ENCODE measurements at places on chromosomes 11 and 22.

GRCh38 chr11:115670538-115671205 lies 166.5 kb upstream of the CADM1 start:
- no peak for DNase-seq

DNA sequence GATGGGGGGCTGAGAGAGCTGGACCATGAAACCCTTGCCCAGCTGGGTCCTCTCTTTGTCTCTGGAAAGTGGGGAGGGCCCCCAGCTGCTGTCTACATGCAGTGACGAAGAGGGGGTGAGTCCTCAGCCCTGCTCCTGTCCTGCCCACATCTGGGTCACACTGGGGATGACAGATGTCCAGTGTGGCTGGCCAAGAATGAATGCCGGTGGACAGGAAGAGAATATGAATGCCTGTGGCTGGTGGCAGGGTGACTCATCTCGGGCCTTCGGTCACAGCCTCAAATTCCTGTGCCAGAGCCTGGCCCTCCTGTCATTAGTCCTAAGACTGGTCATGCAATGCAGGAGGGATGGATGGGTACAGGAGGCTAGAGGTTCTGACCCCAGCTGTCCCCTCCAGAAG lies 2.2 kb upstream of the PNPLA3 start:
- DNase-seq: no peak

DNA sequence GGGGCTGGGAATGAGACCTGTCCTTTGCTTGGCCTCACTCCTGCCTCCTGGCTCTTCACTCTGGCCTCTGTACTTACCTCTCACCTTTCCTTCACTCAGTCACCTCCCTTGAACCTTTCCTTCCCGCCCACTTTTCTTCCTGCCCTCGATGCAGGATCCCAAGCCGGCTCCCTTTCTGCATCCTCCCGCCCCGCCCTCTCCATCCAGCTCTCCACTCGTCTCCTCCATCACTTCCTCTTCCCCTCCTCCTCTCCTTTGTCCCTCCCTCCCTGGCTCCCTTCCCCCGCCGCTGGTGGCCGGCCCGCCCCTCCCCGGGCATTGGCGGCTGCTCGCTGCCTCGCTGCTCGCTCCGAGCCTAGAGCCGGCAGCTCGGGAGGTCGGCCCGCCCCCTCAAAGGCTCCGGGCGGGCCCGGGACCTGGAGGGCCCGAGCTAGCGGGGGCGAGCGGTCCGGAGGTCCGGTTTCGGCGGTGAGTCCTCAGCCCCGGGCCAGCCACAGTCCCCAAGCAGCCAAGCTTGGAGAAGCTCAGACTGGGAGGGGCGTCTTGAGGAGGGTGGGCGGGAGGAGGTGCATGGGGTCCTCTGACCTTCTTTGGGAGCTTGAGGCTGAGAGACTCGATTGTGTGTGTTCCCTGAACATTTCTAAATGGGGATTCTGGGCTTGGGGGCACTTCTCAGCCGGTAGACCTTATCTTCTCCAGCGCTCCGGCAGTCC lies 13.8 kb downstream of the PHLDB1 start:
- peak; percentile 21 for DNase-seq

DNA sequence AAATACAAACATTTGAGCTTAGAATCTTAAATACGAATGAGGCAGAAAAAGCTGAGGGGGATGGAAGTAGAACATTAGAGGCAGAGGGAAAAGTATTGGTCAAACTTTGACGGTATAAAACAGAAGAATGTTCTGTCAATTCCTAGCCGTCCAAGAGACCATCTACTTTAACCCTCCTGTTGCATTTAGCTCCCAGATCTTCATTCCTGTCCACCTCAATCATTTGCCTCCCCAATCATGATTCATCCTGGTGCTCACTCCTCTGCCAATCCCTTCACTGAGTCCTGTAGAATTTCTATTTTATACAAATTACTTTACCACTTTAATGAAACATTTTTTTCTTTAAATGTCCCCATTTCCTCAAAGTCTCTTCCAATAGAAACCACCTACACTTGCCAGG lies 28.2 kb downstream of the C2CD3 start:
- no peak for DNase-seq

- no peak for DNase-seq
These were observed 457.0 kb downstream of the DLG2 start for GRCh38 chr11:85170184-85170583.

DNA sequence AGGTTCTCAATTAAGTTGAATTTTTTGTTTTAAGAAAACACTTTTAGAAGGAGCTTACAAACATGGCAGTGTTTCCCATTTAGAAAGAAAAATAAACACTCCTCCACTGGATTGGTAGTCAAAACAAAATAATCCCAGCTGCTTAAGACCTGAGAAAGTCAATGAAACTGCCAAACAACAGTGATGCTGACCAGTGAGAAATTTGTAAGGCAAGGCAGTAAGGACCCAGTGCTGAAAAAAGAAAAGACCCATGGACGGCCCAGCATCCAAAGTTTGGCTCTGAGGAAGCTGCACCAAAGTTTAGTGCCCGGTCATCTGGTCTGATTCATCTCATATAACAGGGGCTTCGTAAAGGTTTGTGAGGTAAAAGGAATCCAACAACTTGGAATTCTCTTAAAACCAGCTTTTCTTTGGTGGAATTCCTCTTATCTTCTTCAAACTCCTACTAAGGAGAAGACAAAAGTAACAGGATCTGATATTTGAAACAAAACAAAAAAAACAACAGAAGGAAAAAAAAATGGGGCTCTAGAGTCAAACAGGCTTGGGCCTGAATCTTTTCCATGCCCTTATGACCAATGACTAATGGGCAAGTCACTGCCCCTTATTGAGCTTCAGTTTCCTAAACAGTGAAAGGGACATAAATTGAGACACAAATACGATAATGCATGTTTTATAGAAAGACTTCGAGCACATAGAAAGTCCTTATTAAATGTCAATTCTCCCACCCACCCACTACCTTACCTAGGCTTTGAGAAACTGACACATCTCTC lies 383.0 kb upstream of the NARS2 start:
- no peak for DNase-seq

DNA sequence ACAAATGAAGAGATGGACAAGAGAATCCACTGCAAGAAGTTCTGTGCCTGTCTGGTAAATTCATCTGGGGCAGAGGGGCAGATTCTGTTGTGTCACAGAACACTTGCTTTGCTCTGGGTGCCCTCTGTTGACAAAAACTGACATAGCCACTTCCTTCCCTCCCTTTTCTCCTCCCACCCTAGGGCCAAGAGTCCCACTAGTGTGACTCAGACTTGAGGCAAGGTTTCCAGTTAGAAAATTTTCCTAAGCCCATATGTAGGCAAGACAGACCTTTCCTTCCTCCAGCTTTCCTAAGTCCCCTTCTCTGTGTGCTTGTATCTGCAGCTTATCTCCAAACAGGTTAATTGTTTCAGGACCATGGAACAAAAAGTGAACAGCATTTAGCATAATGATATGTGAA lies 106.8 kb downstream of the RBFOX2 start:
- DNase-seq: peak; percentile 39

DNA sequence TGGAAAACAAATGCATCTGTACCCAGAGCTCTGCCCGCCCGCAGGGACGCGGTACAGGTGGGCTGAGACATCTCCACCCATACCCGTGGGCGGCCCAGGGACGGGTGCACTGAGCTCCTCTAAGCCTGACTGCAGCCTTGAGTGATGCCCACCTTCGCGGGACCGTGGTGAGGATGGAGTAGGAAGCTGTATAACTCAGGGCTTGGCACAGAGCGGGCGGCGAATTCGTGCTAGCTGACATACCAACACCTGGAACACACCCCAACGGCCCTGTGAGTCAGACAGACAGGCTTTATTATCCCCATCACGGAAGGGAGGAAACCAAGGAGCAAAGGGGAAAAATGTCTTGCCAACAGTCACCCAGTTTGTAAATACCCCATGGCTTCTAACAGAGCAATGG lies 61.9 kb downstream of the SMCO4 start:
- DNase-seq: no peak

All from CD4-positive, alpha-beta T cell treated with Interleukin-21 for 1 hour (primary cell).